ENCODE measurements at places on chromosomes 7 and 10.

- no peak for DNase-seq
These were observed 135.5 kb downstream of the USP6NL start for GRCh38 chr10:11475831-11476434.

GRCh38 chr7:56639173-56639746 lies 493.0 kb downstream of the ZNF479 start:
- DNase-seq: no peak

- no peak for DNase-seq
These were observed 101.5 kb upstream of the TAS2R16 start for GRCh38 chr7:123096976-123097375.

- DNase-seq: no peak
These were observed 168.0 kb upstream of the AHR start for GRCh38 chr7:17130281-17131059.

GRCh38 chr10:121080281-121080891 lies 229.2 kb downstream of the WDR11 start:
- no peak for DNase-seq

DNA sequence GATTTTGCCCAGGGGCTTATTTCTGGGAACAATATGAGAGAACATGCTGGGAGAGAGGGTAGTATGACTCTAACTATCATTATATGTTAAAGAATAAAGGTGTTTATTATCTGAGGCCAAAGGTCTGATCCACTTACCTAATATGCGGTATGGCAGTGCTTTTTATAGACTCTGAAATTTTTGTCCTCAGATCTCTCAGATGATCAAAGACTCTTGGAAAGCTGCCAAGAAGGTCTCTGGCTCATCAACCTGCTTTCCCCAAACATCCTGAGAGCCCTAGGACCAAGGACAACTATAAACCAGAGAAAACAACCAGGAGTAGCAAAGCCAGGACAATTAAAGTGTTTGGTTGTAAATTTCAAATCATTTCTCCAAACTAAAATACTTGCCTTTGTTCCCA lies 255.7 kb upstream of the LRRN3 start:
- no peak for DNase-seq

- DNase-seq: no peak
These were observed 6.6 kb upstream of the ZNF786 start for GRCh38 chr7:149097088-149097487.

GRCh38 chr7:138565071-138565450 lies 105.0 kb downstream of the TRIM24 start:
- DNase-seq: no peak

DNA sequence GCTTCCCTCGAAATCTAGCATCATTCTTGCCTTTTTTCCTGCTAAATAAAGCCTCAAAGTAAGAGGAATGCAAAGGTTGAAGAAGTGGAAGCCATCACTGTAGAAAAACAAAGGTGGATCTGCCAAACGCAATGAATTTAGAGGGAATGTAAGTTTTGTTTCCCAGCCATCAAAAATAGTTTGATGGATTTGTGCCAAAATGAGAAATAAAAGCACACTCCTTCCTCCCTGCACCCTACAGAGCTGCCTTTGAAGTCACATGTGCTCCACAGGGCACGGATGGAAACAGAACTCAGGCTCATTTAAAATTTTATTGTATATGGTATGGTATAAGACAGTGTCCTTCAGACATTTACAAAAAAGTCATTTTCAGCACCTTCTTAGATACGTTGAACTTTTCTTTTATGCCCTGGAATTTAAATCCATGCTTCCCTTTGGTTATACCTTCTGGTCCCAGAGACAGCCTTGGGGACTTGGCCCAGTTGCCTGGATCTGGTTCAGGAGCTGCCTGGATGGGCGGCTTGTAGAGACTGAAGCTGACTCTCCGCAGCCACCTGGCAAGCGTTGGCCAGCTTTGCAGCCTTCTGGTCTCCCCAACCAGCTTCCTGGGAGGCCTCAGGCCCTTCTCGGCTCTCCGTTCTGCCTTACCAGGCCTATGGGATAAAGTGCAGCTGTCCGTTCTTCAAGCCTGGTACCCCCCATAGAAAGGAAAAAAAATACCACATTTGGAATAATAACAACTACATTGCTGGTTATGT lies 228.5 kb upstream of the NEBL start:
- no peak for DNase-seq

- DNase-seq: no peak
These were observed 290.1 kb upstream of the KIAA1217 start for GRCh38 chr10:23918839-23919238.

DNA sequence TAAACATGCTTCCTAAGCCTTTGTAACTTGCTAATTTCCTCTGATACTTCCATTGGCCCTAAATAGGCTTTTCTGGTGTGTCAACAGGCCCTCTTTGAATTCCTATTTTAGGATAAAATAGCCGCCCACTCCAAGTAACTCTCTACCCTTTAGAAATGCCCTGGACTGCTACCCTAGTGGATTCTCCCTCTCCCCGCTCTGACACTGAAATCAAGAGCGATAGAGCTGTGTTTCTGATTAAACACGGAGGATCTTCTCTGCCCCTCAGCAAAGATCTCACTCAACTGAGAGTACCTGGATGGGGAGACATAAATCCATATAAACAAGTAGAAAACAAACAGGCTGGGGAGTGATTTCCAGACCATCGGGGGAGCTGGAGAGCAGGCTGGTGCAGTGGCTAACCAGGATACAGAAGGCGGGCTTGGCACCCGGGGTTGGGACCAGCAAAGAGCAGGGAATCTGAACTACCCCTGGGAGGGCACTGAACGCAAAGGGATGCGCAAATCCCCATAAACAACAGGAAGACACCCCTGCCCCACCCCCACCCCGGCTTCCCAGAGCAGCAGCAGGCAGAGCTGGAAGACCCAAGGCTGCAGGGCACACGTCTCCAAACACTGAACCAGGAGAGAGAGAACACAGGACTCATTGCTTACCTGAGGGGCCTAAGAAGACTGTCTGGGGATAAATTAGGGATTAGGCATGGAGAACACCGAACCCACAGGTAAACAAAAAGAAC lies 2.5 kb downstream of the ASB13 start:
- DNase-seq: no peak

DNA sequence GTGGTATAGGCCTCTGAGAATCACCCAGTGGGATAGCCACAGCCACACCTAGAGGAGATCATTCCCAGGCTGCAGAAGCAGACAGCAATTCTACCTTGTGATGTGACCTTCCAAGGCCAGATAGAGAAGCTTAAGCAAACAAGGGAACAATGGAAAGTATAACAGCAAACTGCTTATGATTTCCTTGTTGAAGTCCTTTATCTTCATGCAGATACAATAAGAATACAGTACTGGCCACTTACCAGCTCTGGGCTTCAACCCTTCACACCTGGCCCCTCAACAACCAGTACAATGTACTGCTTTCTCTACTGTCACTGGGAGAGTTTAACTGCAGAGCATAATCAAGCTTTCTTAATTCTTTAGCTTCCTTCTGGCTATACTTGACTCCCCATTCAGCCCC lies 22.6 kb upstream of the DDX50 start:
- DNase-seq: no peak

DNA sequence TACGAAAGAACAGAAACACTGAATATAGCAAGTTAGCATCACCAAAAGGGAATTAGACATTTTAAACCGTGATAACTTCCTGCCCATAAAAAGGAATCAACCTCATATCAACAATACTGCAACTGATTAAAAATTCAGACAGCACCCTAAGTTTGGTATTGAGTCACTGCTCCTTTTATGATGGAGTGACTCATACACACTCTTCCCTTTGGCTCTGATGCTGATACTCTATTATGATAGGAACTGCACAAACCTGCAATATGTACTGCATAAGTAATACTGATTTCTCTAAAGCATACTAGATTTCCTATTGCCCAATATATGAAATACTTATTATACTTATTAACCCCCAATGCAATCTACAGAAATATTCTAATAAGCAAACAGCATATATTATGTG lies 118.7 kb downstream of the PARD3 start:
- DNase-seq: no peak

DNA sequence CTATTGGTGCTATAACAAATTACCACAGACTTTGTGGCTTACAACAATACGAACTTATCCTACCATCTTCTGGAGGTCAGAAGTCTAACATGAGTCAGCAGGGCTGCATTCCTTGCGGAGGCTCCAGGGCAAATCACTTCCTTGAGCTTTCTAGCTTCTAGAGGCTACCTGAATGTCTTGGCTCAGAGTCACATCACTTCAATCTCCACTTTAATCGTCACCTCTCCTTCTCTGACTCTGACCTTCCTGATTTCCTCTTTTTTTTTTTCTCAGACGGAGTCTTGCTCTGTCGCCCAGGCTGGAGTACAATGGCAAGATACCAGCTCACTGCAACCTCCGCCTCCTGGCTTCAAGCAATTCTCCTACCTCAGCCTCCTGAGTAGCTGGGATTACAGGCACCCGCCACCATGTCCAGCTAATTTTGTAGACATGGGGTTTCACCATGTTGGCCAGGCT lies 44.6 kb upstream of the ANAPC16 start:
- no peak for DNase-seq

DNA sequence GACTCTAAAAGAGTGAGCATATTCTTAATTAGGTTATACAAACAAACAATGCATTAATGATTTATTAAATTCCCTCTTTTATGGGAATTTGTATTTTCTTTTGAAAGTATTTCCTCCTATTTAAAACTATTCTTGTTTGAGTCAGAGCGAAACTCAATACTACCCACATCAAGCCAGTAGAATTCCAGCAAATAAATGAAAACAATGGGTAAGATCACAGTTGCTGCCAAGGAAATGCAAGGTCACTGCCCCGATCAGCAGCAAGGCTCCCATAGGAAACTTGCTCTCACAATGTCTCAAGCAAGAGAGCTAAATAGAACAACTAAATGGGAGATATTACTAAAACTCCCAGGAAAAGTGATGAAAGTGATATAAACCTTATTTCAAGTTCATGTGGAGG lies 206.3 kb downstream of the THSD7A start:
- no peak for DNase-seq

- DNase-seq: no peak
These were observed 331.8 kb downstream of the LRRTM3 start for GRCh38 chr10:67257427-67258144.

DNA sequence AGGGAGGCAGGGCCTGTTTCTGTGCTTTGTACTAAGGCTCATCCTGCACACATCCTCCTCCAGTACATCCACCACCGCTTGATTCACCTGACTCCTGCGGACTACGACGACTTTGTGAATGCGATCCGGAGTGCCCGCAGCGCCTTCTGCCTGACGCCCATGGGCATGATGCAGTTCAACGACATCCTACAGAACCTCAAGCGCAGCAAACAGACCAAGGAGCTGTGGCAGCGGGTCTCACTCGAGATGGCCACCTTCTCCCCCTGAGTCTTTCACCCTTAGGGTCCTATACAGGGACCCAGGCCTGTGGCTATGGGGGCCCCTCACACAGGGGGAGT lies 10.2 kb downstream of the NDST2 start:
- DNase-seq: no peak

DNA sequence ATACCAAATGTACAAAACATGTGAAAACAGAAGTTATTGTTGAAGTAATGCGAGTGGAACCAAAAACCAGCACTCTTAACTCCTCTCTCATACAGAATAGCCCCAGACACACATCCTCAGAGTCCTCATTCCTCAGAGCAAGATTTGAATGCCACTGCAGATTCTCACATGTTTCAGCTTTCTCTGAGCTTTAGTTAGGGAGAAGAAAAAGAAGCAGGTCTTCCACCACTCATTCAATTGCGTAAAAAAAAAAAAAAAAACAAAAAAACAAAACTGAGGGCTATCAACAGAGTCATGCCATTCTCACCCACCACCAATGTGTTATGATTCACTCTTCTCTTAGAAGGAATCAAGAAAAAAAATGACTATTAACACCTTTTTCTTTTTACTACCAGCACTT lies 287.7 kb downstream of the IPMK start:
- no peak for DNase-seq

- DNase-seq: no peak
These were observed 28.0 kb downstream of the PPP1R3C start for GRCh38 chr10:91604553-91605534.

- DNase-seq: no peak
These were observed 167.0 kb downstream of the SNX13 start for GRCh38 chr7:17773289-17773626.

DNA sequence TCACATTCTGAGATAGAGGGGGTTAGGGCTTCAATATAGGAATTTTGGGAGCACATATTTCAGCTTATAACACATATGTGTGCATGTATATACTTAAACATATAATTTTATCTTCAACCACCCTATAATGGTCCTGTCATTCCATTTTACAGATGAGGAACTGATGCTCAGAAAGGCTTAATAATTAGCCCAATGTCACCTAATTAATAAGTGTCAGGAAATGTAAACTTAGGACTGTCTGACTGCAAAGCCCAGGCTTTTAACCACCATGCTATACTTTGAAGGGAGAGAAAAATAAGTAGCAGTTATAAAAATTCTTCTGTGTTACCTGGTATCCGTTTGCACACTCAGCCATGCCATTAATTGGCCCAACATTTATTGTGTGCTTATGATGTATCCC lies 172.6 kb downstream of the SKIDA1 start:
- DNase-seq: no peak

GRCh38 chr7:14950013-14950412 lies 47.5 kb upstream of the DGKB start:
- no peak for DNase-seq

DNA sequence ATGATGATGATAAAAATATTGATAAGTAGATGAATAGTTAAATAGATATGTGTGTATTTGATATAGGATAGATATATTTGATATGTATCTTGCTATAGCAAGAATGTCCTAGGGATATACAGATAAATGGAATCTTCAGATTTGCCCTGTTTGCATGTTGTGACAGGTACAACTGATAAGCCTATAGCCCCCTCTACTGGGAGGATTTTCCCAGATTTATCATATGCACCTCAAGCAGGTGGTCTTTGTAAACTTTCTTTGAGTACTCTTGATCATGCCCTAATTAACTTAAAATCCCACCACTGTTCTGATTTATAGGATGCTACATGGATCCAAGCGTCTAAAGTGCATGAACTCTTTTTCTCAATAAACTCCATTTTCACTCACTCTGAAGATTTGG lies 1050.7 kb downstream of the SORCS3 start:
- DNase-seq: no peak

GRCh38 chr7:140312141-140312846 lies 86.0 kb downstream of the SLC37A3 start:
- DNase-seq: no peak

DNA sequence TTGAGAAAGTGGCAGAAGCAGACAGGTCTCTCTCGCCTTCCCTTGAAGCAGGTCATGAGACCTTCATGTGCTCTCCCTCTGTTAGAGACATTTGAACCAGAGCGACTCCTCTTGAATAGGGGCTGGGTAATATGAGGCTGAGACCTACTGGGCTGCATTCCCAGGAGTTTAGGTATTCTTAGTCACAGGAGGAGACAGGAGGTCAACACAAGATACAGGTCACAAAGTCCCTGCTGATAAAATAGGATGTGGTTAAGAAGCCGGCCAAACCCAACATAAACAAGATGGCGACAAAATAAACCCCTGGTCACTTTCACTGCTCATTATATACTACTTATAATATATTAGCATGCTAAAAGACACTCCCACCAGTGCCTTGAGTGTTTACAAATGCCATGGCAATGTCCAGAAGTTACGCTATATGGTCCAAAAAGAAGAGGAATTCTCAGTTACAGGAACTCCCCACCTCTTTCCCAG lies 43.5 kb upstream of the MSRB2 start:
- DNase-seq: no peak
